ENCODE measurements at places on chromosomes 16 and 17.

- DNase-seq, result no peak
Observed at GRCh38 chr17:66650544-66650877, 184.4 kb upstream of the CACNG5 start.

GRCh38 chr16:86395477-86395876 is 114.8 kb upstream of the FOXF1 start:
- no peak for DNase-seq

DNA sequence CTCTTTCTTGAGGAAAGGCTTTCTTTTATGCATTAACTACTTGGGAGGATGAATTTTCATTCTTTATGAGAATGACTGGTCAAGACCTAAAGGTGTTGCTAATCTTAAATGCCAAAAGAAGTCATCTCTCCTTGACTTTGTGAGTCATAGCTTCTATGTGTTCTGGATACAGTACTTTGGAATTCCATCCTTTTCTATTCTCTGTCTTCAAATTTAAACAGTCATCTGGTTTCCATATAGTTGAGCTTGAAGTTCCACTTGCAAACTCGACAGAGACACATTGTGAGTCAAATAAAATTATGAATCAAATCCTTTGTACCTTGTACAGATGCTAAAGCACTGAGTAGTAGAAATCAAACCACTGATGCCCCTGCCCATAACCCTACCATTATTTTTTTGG is 271.9 kb upstream of the PMFBP1 start:
- no peak for DNase-seq

DNA sequence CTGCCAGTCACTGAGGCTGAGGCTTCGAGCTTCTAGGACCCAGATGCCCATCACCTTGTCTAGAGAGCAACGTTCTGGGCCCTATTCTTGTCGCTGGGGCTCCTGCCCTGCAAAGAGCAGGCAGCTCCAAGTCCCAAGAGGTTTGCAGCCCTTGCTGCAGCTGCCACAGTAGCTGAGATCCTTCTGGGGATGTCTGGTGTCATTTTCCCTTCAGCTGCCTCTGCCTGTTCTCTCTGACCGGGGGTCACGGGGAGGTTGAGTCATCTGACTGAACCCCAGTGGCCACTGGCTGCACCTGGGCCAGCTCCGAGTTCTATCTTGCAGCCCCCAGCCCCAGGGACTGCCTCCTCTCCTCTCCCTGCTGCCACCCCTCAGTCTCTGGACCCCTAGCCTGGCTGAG is 4.9 kb downstream of the WSCD1 start:
- DNase-seq, result no peak

GRCh38 chr16:70410734-70411133 is 28.2 kb downstream of the ST3GAL2 start:
- DNase-seq, result no peak

DNA sequence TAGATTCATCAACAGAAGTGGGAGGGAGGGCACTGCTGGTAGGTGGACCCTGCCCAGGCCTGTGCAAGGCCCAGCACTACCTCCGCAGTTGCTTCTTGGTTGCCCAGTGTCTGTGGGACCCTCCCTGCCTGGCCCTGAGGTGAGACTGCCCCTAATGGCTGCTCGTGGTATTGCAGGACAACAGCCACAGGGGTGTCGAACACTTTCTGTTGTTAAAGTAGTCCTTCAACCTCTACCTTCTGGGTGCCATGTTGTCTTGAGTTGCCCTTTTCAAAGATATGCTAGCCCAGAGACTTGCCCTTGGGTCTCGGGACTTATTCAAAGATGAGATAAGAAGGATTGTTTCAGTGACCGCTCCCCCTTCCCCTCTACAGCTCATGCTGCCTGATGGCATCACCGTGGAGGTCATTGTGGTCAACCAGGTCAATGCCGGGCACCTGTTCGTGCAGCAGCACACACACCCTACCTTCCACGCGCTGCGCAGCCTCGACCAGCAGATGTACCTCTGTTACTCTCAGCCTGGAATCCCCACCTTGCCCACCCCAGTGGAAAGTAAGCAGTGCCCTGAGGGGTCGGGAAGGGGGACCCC is 29.1 kb downstream of the AKAP1 start:
- peak; percentile 39 for DNase-seq

- no peak for DNase-seq
Observed at GRCh38 chr16:2614761-2615191, 67.5 kb upstream of the KCTD5 start.

DNA sequence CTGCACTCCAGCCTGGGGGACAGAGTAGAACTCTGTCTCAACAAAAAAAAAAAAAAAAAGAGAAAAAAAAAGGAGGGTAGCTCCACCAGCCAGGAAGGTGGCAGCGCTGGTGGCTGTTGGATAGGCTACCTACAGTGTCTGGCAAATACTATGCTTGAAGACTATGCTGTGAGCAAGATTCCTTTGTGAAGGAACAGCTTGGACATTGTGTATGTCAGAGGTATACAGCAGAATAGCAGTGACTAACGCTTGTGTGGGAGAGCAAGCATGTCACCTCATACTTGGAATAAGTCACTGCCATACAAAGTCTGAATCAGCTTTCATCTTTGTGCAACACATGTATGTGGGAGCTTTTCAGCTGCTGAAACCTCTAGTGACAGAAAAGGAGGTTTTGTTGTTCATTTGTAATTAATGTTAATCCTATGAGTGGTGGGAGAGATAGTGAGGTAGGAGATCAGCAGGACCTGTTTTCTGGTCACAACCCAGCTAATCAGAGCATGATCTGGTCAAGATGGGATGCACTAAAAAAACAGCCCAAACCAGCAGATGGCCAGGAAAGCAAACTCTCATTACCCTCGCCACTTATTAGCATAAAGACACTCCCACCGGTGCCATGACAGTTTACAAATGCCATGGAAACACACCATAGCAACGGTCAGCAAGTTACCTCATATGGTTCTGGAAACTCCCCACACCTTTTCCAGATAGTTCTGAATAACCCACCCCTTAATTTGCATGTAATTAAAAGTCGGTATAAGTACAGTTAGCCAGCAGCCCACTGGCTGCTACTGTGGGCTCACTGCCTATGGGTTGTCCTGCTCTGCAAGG is 6.8 kb upstream of the ITGAD start:
- DNase-seq, result no peak

- no peak for DNase-seq
Observed at GRCh38 chr16:20826039-20826566, 19.8 kb downstream of the REXO5 start.

DNA sequence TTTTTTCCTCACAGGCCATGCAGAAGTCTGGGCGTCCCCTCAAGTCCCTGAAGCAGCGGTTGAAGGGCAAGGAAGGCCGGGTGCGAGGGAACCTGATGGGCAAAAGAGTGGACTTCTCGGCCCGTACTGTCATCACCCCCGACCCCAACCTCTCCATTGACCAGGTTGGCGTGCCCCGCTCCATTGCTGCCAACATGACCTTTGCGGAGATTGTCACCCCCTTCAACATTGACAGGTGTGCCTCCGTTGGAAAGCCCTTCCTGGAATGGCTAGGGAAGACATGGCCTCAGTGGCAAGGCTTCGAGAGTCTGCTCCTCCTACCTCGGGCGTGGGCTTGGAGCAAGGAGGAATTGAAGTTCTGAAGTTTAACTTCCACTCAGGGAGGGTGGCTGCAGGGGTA is 13.5 kb downstream of the POLR2A start:
- no peak for DNase-seq

GRCh38 chr17:57984261-57984890 is 3.7 kb downstream of the VEZF1 start:
- DNase-seq, result no peak

DNA sequence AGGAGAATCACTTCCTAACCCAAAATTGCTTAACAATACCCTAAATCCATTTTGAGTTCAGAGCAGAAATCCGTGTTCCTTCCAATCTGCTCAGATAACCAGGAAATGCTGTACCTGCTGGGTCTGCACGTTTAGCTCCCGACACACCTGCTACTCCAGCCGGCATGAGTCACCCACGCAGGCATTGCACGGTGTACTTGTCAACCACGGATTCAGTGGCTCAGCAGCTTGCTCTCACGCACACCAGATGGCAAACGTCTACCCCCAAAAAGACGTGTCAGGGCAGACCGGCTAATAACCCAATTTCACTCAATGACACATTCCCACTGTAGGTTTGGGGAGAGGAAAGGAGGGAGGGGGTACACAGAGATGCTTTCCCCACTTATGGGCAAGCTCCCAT is 468.1 kb downstream of the SOX9 start:
- no peak for DNase-seq

GRCh38 chr17:21075739-21076085 is 32.9 kb upstream of the USP22 start:
- DNase-seq, result no peak

DNA sequence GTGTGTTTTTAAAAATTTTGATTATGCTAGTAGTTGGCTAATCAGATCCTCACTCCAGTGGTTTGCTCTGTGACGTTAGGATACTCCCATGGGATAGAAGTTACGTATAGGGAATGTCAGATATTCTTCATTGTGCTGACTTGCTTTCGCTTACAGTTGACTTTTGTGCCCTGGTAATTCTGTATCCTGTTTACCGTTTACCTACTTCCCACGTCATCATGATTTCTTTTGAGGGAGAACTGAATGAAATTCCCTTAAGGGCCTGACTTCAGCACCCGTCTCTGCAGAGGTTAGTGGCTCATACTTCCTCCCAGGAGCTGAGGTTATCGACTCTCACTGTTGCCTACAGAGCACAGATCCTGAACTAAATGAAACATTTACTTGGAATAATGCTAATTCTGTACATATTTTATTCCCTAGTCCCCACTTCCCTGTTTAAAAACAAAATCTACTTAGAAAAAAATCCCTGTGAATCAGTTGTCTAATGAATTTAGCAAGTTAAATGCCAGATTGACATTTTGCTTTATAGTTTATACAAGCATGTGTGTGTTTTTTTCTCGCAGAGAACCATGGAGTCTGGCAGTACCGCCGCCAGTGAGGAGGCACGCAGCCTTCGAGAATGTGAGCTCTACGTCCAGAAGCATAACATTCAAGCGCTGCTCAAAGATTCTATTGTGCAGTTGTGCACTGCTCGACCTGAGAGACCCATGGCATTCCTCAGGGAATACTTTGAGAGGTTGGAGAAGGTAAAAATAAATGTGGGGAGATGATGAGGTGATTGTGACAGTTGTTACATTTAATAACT is 2.8 kb downstream of the PRKAR1A start:
- no peak for DNase-seq

GRCh38 chr17:40658396-40658795 is 6.6 kb downstream of the KRT222 start:
- no peak for DNase-seq

- DNase-seq, result no peak
Observed at GRCh38 chr17:7707446-7707845, 2.4 kb downstream of the EFNB3 start.

- no peak for DNase-seq
Observed at GRCh38 chr16:52676959-52677358, 130.0 kb upstream of the TOX3 start.

- no peak for DNase-seq
Observed at GRCh38 chr17:61399131-61400065, at the start of gene TBX2. TSS of gene TBX2 (plus strand) at chr17:61399843. CDS start at chr17:61400177, 334 bp downstream.

DNA sequence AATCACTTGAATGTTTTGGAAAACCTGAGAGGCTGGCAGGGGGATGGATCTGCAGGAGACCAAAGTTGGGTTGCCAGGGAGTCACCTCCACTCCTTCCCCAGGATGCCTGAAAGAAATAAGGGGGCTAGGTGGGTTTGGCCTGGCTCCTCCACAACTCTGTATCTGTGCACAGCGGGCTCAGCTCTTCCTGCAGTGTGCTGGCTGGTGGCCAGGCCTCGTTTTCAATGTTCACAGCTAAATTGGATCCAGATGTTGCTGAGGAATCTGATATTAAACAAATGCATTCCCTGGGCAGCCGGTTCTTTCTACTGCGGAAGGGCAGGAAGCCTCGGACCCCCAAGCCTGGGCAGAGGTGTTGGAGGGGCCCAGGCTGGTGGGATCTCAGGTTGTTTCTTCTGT is 106.2 kb downstream of the N4BP1 start:
- no peak for DNase-seq

DNA sequence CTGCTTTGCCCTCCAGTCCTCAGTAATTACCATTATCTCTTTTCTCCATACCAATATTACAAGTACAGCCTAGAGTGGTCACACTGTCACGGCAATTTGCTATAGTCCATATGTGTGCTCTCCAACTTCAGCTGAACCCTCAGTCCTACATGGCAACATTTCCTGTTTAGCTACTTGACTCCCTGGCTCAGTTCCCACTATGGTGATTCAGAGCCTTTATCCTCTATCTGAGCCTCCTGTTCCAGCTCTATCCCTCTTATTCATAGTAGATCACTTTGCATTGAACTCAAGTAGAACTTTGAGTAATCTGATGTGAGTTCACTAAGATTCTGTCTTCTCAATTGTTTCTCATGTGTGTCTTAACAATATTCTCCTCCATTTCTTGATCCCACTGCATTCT is 43.7 kb upstream of the GOSR1 start:
- DNase-seq, result no peak

DNA sequence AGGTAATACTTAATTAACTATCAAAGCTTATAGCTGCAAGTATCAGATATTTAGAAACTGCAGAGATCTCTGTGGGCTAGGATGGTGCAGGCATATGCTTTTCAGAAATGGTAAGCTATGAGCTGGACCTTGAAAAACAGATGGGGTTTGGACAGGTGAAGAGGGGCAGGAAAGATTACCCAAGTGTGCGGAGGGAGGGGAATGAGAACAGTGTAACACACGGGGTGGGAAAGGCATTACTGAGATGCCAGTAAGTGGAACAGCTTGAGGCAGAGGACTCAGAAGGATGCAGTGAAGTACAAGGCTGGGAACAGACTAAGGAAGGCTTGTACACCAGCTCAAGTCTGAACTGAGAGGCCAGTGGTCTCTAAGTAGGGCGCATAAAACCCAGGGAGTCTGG is 22.1 kb upstream of the EVPL start:
- DNase-seq, result no peak

GRCh38 chr16:24151482-24151939 is 104.6 kb upstream of the CACNG3 start:
- no peak for DNase-seq

DNA sequence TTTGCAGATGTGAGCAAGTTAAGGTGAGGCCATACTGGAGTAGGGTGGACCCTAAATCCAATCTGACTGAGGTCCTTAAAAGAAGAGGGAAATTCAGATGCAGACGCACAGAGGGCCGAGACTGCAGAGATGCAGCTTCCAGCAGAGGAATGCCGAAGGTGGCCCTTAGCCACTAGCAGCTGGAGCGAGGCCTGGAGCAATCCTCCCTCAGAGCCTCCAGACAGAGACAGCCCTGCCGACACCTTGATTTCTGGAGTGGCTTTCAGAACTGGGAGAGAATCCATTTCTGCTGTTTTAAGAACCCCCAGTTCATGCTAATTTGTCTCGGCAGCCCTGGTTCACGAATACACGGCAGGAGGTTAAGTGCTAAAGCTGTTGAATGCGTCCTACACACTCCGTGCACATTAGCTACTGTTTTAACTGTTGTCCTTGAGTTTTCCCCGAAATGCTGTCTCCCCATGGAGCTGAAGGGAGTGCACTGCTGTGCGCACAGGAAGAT is 135.5 kb downstream of the IRF8 start:
- DNase-seq, result no peak

Data from stimulated activated CD8-positive, alpha-beta memory T cell treated with anti-CD3 and anti-CD28 coated beads, Interleukin-7, amount 100 ng/mL, for 1 hour (primary cell).